ENCODE measurements at places on chromosomes 16 and 17.
A peak's percentile ranks its signal among the peaks of the same experiment; 100 is the strongest.

DNA sequence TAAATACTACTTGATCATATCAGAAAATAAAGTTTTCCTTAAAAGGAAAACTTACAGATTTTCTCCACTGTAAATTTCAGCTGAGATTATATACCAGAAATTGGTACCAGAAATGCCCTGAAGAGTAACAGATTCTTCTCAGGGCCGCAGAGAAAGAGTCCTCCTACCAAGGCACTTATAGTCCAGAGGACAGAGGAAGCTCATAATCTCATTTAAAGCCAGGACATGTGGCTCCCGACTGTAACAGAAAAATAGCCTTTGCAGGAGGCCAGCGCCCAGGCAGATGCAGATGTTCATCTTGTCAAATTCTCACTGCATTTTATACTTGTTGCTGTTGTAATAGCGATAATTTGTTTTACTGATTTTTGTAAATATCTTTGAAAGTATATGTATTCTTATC lies 43.7 kb downstream of the TNRC6C start:
- no peak for DNase-seq

GRCh38 chr16:50367777-50368409 lies 895 bp downstream of the BRD7 start:
- no peak for DNase-seq

- no peak for DNase-seq
Observed at GRCh38 chr17:22266231-22266630, 573.9 kb downstream of the KCNJ18 start.

- no peak for DNase-seq
Observed at GRCh38 chr16:79933603-79934002, 333.1 kb upstream of the MAF start.

- DNase-seq, result no peak
Observed at GRCh38 chr17:28747801-28748750, 4.3 kb downstream of the TRAF4 start.

GRCh38 chr16:75311383-75311938 lies 60.0 kb upstream of the BCAR1 start:
- no peak for DNase-seq

DNA sequence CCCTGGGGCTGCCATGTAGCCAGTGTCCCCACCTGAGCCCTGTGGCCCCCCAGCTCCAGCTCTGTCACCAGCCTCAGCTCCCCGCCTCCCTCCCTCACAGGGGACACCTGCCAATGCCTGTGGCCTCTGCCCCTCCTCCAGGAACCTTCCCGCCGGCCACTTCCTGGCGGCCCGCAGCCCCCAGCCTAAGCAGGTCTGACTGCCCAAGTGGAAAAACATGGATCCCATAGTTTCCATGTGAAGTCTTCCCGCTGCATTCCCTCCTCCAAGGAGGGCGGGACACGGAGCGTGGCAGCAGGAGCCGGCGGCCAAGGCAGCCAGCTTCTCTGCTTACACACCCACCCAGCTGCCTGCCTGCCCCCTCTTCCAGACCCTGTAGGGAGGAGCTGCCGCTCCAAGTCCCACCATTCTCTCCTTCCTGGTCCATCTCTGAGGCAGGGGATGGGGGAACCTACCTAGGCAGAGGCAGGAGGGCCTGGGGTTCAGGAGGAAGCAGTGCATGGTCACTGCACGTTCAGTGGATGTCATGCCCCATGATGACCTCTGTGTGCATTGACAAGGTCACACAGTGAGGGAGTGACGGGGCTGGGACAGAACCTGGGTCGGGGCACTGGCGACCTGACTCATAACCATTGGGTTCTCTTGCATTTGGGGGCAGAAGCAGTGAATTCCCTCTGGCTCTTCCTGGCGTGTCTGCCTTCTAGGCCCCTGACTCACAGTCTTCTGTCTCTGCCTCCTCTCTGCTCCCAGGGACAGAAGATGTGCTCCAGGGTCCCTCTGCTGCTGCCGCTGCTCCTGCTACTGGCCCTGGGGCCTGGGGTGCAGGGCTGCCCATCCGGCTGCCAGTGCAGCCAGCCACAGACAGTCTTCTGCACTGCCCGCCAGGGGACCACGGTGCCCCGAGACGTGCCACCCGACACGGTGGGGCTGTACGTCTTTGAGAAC lies 8.7 kb downstream of the VASN start:
- no peak for DNase-seq

DNA sequence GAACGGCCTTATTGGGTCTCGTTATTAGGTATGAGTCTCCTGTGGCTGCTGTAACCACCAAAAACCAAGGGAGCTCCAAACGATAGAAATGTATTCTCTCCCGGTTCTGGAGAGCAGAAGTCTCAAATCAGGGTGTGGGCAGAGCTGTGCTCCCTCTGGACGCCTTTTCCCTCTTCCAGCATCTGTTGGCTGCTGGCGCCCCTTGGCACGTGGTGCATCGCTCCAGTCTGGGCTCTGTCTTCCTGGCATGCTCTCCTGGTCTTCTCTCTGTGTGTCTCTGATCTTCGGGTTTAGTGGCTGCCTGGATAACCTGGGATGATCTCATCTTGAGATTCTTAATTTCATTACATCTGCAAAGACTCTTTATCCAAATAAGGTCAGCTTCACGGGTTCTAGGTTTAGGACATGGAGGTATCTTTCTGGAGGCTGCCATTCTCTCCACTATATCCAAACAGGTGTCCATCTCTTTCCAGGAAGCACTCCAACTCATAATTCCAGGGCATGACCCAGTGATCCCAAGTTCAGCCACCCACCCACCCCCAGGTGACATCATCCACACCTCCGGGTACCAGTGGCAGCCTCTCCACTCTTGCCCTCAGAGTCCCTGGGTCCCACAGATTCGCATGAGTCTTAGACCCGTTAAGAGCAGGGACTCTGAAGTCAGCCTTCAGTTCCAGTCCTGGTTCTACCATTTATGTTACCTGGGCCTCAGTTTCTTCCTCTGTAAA lies 145.5 kb upstream of the FOXF1 start:
- no peak for DNase-seq

GRCh38 chr17:14780097-14780651 lies 479.3 kb downstream of the HS3ST3B1 start:
- no peak for DNase-seq

- DNase-seq, result no peak
Observed at GRCh38 chr16:85286066-85286831, 174.0 kb upstream of the CIBAR2 start.

GRCh38 chr17:82228278-82228841 lies 482 bp upstream of the SLC16A3 start:
- peak; percentile 51 for DNase-seq

- DNase-seq, result no peak
Observed at GRCh38 chr17:32916134-32916533, 11.8 kb upstream of the TMEM98 start.

- DNase-seq, result peak; percentile 34
Observed at GRCh38 chr16:80580109-80580832, 39.5 kb downstream of the DYNLRB2 start.

DNA sequence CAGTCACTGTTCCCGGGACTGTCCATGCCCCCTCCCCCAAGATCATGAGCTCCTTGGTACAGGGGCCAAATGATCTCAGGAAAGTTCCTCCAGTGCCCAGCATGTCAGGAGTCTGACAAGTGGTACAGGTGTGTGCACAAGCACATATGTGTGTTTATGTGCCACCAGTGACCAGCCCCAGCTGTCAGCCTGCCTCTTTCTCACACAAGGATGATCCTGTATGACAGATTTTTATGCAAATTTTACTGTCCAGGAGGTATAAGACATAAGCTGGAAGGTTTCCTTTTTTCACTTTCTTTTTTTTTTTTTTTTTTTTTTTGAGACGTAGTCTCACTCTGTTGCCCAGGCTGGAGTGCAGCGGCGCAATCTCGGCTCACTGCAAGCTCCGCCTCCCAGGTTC lies 31.4 kb upstream of the GFOD2 start:
- DNase-seq, result no peak

- no peak for DNase-seq
Observed at GRCh38 chr17:40122136-40122998, 596 bp downstream of the MSL1 start.

- DNase-seq, result no peak
Observed at GRCh38 chr16:49019831-49020230, 261.8 kb downstream of the CBLN1 start.

DNA sequence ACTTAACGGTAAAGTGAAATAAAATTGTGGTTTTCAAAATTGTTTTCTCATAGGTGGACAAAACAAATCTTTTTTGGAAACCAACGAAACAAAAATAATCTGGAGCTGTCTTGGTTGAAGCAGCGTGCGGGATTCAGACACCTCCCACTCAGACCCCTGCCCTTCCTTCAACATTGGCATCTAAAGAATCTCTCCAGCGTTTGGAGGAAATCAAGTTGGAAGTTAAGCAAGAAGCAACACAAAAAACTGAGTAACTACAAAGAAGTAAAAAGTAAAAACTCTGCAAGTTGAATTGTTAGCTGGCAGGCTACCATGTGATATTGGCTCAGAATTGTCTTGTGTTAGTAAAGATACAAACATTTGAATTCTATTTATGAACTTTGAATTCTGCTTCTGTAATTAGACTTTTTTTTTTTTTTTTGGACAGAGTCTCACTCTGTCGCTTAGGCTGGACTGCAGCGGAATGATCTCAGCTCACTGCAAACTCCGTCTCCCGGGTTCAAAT lies 361.0 kb upstream of the PMFBP1 start:
- no peak for DNase-seq

DNA sequence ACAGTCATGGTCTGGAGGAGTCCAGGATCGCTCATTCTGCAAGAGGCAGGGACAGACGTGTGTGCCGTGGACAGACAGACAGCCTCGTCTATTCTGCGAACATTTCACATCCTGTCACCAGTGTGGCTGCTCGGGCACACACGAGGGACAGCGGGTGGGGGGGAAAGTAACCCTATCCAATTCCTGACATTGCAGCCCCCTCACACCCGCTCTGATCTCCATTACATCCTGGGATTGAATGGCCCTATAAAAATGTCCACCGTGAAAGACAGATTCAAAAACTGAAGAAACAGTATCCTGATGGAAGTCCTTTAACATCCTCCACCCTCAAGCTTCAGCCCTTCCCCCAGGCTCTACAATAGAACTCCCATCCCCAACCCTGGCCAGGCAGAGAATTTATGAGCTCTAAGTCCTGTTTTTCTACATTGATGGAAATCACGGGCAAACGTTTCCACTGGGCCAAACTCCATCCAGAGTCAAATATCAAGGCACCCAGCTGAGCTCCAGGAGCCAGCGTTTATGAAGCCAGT lies 39.4 kb downstream of the HS3ST3A1 start:
- no peak for DNase-seq

DNA sequence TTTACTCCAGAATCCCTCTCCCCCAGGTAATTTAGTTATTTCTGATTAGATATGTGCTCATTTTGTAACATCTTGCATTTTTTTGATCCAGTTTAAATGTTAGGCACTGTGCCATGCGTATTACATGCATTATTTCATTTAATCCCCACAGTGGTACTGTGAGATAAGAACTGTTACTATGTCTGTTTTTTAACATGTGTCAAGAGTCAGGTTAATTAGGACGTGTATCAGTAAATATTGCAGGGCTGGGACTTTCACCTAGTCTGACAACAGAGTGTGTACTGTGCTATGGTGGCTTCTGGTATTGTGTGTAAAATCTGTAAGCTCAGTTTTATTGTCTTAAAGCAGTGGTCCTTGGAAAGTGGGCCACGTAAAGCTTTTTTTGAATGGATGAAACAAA lies 10.6 kb downstream of the RSPRY1 start:
- no peak for DNase-seq

DNA sequence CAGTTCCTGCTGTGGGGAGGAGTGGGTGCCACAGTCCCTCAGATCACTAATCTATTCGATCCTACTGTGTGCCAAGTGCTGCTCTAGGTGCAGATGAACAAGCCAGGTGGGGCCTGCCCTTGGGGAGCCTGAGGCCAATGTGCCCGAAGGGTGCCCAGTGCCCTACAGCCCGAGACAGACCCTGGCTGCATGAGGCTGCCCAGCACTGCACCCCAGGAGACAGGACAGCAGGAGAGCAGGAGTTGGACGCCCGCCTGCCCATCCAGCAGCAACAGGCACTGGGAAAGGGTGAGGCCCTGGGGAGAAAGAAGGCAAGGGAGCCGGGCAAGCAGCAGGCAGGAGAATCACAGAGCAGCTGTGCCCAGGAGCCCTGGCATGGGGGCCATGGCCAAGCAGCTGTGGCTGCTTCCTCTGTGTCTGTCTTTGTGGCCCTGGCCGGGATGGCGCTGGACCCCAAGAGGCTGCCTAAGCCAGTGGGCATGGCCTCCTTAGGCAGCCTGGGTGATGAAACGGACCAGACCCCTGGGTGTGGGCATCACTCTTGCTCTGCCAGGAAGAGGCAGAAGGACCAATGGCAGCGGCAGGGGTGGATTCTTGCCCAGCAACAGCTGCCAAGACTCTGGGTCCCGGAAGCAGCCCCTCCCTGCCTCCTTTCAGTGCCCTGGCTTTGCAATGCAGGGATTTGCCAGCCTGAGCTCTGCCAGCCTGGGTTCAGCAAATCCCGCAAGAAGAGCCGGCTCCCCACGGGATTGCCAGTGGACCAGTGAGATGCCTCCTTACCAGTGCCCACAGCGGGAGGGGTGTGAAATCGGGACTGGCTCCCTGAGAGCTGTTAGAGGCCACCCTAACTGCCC lies 179.6 kb upstream of the TNRC6C start:
- no peak for DNase-seq

- no peak for DNase-seq
Observed at GRCh38 chr17:33797181-33797580, 457.9 kb upstream of the CCL2 start.

GRCh38 chr17:63700528-63701455 lies 867 bp upstream of the LIMD2 start:
- peak; percentile 51 for DNase-seq

GRCh38 chr17:43526886-43527648 lies 19.1 kb downstream of the ETV4 start:
- DNase-seq, result no peak

DNA sequence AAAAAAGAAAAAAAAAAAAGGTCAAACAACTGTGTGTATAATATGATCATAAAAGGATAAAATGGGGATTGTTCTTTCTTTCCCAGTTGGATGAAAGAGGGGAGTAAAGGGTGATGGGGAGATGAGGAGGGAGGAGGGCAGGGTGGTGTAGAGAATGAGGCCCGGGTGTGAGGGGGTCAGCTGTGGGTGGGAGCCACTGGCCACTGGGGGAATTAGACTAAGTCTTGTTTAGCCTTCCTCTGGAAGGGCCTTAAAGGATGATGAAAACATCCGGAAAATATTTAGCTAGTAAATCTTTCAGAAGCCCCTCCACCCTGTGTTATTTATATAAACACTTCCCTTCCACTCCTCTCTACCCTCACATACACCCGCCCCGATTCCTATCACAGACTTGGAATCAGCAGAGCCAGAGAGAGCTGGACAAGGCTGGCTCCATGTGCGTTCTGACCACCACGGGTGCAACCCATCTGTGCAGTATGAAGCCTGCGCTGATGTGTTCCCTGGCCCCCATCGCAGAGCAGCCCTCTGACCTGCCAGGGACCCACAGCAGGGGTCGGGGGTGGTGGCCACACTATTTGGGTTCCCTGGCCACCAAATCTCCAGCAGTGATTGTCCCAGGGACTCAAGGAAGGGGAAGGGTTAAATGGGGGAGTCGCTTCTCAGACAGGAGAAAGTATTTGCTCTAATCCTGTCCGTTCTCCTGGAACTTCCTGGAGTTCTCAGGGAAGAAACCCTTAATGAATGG lies 72.7 kb downstream of the GAS7 start:
- DNase-seq, result no peak

DNA sequence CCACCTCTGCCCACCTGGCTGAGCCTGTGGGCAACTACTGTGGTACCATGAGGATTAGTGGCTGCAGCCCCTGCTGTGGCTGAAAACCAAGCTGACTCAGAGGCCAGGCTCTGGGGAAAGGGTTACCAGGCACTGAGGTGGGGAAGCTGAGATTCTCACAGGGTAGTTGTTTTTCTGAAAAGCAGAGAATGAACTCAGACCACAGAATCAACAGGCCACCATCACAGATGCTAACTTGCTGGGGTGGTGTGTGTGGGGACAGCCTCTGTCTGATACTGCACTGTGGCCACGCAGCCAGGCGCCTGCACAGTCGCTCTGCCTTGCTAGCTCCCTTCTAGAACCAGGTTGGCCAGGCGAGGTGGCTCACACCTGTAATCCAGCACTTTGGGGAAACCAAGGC lies 28.8 kb downstream of the NPLOC4 start:
- DNase-seq, result no peak
